ENCODE measurements at places on chromosomes 11 and 22.

- DNase-seq: no peak
Measured at GRCh38 chr11:126371595-126371994, 16.1 kb downstream of the ST3GAL4 start.

GRCh38 chr11:112050721-112051120 lies 23.1 kb downstream of the PIH1D2 start:
- DNase-seq: no peak

DNA sequence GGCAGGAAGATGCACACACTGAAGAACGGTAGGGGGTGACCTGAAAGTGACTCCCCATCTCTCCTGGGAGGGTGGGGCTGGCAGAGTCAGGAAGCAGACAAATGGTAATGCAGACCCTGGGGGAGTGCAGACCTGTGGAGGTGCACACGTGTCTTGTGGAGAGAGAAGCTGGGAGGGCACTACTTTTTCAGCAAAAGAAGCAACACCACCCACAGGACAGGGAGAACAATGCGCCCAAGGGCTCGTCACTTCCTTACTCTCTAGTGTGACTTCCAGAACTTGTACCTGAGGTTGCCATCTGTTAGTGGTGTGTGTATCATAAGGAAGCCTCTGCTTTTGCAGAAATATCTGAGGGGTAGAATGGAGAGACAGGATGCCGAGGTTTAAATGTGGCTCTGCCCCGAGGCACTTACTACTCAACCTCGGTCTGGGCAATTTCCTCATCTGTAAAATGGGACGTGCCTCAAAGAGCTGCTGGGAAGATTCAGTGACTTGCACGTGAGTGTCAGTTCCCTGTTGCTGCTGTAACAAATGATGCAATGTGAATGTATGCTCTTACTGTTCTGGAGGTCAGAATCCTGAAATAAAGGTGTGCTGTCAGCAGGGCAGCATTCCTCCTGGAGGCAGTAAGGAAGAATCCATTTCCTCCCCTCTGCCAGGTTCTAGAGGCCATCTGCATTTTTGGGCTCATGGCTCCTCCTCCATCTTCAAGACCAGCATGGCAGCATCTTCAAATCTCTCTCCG lies 323.4 kb downstream of the SHANK2 start:
- no peak for DNase-seq

- DNase-seq: no peak
Measured at GRCh38 chr11:84227970-84228665, 942.0 kb upstream of the CCDC90B start.

- no peak for DNase-seq
Measured at GRCh38 chr11:932435-932834, 6.8 kb downstream of the AP2A2 start.

DNA sequence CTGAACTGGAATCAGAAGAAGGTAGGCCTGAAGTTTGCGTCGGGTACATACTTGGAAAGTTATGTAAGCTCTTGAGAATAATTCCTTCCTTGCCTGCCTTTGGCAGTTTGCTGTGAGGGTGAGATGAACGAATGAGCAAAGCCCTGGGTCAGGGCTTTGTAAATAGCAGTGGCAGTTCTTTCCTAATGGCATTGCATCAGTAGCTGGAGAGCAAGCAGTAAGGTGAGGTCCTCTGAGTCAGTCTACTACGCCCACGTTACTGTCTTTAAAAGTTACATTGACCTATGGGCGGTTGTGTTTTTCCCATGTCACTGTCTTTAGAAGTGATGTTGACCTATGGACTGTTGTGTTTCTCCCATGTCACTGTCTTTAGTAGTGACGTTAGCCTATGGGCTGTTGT lies 179.1 kb upstream of the E2F8 start:
- no peak for DNase-seq

- no peak for DNase-seq
Measured at GRCh38 chr22:30968015-30968923, at the start of gene MORC2. Gene MORC2, minus strand, starts transcription at chr22:30968774. Its CDS starts 885 bp downstream, at chr22:30967889.

- DNase-seq: no peak
Measured at GRCh38 chr22:31474743-31475142, 14.9 kb downstream of the EIF4ENIF1 start.

GRCh38 chr11:107252429-107253161 lies 205.0 kb downstream of the CWF19L2 start:
- DNase-seq: no peak

GRCh38 chr11:117501237-117501898 lies 173.7 kb downstream of the CEP164 start:
- DNase-seq: no peak

DNA sequence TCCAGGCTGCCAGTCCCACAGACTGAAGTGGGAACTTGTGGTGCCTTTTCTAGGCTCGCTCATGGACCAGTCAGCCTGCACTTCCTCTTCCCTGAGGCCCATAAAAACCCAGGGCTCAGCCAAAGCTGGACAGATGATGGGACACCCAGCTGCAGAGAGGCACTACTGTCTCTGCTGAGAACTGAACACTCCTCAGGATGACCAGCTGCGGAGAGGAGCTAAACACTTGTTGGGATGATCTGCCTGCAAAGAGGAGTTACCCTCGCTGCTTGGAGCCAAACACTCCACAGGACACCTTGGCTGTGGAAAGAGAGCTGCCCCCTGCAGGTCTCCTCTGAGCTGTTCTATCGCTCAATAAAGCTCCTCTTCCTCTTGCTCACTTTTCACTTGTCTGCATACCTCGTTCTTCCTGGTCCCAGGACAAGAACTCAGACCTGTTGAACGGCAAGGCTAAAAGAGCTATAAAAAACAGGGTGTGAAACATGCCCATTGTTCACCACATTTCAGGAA lies 465.5 kb downstream of the GUCY1A2 start:
- DNase-seq: no peak

- no peak for DNase-seq
Measured at GRCh38 chr22:46153930-46154329, 3.6 kb downstream of the PPARA start.

DNA sequence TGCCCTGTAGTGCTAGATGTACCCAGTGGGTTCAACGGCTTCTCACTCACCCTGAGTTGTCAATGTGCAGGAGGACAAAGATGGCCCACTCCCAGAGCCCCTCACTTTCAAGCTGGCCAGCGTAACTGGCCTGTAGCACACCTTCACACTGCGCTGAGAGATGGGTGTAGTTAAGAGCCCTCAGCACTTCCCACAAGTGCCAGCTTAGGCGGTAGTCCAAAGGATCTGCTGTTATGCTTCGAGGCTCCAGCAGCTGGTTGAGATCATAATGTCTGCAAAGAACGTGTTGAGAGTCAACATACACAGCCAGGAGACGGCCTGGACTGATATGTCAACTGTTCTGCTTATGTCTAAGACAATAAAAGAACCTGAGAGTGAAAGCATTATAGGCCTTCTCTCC lies 14.7 kb upstream of the CHRNA10 start:
- no peak for DNase-seq

DNA sequence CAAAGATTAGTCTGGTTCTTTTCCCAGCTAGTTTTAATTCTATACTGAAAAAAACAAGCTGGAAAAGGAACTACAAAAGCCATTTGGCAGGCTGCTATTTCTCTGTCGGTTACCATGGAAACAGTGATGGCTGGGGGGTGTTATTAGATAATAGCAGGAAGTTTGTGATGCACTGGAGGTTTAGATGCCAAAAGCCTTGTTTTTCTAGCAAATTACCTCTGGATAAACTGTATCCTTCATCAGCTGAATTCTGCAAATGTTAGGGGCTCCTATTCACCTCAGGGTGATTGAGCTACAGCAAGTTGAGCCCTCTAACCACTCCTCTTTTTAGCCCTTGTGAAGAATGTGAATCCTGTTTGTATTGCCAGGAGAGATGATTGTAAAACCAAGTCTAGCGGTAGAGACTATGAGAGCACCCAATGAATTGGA lies 25.2 kb downstream of the ALKBH3 start:
- DNase-seq: no peak

DNA sequence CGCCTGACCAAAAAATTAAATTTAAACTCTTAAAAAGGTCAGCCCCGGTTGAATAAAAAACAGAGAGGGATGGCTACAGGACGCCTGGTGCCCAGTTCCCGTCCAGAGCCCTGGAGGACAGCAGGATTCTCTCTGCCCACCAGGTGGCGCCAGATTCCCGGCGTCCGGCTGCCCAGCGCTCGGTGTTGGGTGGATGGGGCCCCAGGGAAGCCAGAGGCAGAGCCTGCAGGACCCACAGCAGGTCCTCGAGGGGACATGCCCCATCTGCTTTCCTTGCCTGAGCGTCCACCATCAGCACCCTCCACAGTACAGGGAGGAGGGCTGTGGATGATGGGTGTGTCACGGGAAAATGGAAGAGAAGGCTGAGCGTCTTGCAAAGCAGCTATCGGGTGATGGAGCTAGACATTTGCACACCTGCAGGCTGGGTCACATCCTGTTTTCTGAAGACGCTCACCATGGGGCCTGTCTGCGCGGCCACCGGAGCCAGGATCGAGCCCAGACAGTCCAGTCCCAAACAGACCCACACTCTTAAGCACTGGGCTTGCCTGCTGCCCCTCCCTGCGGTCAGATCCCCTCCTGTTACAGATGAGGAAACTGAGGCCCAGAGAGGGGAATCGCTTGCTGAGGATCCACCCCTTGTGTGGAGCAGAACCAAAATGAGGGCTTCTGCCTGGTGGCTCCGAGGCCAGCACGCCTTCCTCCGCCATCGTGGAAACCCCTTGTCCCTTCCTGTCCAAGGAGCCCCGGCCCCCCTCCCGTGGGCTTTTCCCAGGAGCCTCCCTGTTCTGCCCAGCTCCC lies 18.5 kb upstream of the CBX7 start:
- DNase-seq: peak; percentile 88

GRCh38 chr11:58905721-58906547 lies 33.4 kb upstream of the GLYATL1 start:
- no peak for DNase-seq

- DNase-seq: no peak
Measured at GRCh38 chr22:22817468-22818201, 70.0 kb upstream of the IGLL5 start.

DNA sequence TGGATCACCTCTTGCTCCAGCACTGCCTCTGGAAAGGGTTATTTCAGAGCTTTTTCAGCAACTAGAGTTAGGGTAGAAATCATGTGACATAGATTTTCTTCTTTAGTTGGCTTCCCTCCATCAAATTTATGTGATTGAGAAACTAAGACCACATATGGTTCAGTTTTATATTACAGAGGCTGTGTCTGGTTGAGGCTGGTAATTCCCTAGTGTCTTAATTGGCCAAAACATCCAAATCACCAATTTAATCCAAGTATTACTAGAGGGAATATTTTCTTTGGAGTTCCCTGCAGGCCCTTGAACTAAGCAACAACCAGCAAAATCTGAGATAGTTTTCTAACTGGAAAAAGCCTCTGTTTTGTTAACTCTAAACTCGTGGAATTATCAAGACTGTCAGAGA lies 136.3 kb downstream of the ARHGAP42 start:
- DNase-seq: no peak

GRCh38 chr22:38843201-38843656 lies 599 bp downstream of the NPTXR start:
- DNase-seq: peak; percentile 68

- DNase-seq: no peak
Measured at GRCh38 chr22:36232715-36233401, 6.5 kb downstream of the APOL2 start.

DNA sequence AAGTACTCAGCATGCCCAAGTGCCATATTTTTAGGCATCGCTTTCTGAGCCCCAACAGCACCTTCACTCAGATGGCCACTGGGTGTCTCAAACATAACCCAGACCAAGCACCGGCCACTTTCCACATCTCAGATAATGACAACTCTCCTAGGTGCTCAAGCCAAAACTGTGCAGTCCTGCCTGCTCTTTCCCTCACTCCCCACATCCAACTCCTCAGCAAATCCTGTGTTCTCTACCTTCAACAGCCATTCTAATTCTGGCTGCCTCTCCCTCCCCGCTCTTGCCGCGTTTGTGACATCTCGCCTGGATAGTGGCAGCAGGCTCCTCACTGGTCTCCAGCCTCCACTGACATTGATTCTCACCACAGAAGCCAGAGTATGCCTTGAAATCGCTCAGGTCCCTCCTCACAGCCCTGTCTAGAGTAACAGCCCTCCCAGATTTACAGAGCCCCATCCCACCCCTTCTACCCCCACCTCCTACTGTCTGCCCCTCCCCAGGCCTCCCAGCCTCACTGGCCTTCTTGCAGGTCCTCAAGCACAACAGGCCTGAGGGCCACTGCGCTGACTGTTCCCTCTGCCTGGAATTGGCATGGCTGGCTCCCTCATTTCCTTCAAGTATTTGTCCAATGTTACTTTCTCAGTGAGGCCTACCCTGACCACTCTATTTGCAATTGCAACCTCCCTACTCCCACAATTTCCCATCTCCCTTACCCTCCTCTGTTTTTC lies 1.3 kb upstream of the PHETA2 start:
- no peak for DNase-seq

GRCh38 chr22:27648074-27648473 lies 153.5 kb downstream of the MN1 start:
- DNase-seq: no peak

GRCh38 chr11:17852246-17852645 lies 117.7 kb downstream of the KCNC1 start:
- no peak for DNase-seq

DNA sequence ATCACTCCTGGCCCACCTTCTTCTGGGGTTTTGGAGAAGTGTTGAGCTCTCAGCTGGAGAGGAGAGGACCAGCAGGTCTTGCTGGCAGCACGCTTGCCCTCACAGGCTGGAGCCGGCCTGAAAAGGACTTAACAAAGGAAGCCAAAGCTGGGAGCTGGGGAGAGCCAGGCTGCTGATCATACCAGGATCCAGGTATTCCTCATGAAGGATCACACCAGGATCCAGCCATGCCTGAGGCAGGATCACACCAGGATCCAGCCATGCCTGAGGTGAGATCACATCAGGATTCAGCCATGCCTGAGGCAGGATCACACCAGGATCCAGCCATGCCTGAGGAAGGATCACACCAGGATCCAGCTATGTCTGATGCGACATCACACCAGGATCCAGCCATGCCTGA lies 17.0 kb downstream of the MRGPRD start:
- no peak for DNase-seq

GRCh38 chr11:33062137-33062536 lies 22.8 kb downstream of the TCP11L1 start:
- DNase-seq: no peak

DNA sequence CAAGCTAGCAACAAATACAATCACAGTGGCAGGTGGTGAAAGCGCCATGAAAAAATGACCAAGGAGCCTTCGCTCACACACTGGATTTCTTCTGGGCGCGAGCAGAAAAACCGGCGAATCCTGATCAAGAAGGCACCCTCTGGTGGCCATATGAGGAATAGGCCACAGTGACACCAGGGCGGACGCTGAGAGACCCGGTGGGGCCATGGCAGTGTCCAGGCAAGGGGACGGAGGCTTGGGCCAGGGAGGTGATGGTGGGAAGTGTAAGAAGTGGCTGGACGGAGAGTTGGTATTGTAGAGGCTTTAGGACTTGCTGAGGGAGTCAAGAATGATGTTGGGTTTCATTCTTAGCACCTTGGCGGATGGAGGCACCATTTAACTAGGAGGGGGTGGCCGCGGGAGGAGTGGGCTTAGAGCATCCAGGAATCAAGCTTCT lies 16.9 kb upstream of the RAC2 start:
- peak; percentile 71 for DNase-seq

- DNase-seq: no peak
Measured at GRCh38 chr11:116162086-116162885, 610.5 kb downstream of the BUD13 start.

All from activated T-cell treated with anti-CD3 and anti-CD28 coated beads, Interleukin-2, amount 50 U/mL, for 1 hour (primary cell).